ENCODE measurements at places on chromosomes 3 and 15. TPM values are rescaled to one million over a fixed set of nuclear protein-coding genes. Genes with fewer than 3 reads are reported as not detected.

Gene SETMAR
- 39.4 TPM for total RNA-seq

GRCh38 chr3:16884084-16884747, 539 bp upstream of the PLCL2 start:
- no peaks in the 10 kb centered on the region for H3K36me3 ChIP-seq
- H3K4me3 ChIP-seq: peak overlapping the region; percentile 92
- H3K4me1 ChIP-seq: peaks cover 29% of the 10 kb centered on the region
- H3K27me3 ChIP-seq: no peaks in the 10 kb centered on the region
- H3K27ac ChIP-seq: no peak overlapping the region
- peak; percentile 81 for DNase-seq

- H3K4me3 ChIP-seq: no peak overlapping the region
- H3K27ac ChIP-seq: no peak overlapping the region
- no peaks in the 10 kb centered on the region for H3K27me3 ChIP-seq
- DNase-seq: no peak
- peaks cover 6% of the 10 kb centered on the region for H3K4me1 ChIP-seq
- H3K36me3 ChIP-seq: peaks cover 13% of the 10 kb centered on the region
Observed at GRCh38 chr3:45544024-45544716, 50.4 kb upstream of the LIMD1 start.

DNA sequence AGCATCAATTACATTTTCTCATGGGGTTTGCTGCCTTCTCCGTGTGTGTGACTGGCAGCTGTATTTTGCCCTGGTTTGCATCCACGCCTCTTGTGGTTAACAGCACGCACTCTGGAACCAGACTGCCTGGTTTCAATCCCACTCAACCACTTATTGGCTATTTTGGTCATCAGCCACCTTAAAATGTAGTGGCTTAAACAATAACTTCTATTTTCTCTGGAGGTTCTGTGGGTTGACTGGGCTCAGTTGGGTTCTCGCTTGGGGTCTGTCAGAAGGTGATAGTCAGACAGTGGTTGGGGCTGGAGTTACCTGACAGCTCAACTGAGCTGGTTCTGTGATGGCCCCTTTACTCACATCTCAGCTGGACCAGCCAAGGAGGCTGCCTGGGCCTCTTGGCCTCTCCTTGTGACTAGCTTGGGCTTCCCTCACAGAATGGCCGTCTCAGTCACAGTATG, 36.8 kb downstream of the EHD4 start:
- DNase-seq: no peak
- no peak overlapping the region for H3K4me3 ChIP-seq
- no peak overlapping the region for H3K27ac ChIP-seq
- no peaks in the 10 kb centered on the region for H3K27me3 ChIP-seq

- no peak overlapping the region for H3K4me3 ChIP-seq
- H3K27ac ChIP-seq: no peak overlapping the region
- H3K36me3 ChIP-seq: peaks cover 4% of the 10 kb centered on the region
- H3K4me1 ChIP-seq: peaks cover 30% of the 10 kb centered on the region
- no peak for DNase-seq
Observed at GRCh38 chr3:194061421-194062030, 74.4 kb upstream of the HES1 start.

DNA sequence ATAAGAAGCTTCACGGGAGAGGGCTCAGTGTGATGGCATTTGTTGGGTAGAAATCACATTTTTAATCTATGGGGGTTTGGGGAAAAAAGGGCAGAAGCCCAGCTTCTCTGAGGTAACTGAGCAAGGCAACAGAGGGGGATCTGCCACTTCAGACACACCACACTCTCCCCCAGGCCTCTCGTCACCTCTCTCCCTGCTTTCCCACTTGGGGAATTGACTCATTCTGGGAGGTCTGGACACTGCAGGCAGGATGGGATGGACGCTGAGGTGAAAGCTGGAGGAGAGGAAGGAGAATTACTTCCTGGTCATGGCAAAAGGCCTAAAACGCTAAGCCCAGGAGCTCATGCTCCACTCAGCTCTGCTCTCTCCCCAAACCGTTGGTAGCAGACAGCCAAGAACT, 33.2 kb downstream of the MYO5C start:
- no peak for DNase-seq
- H3K4me1 ChIP-seq: peaks cover 50% of the 10 kb centered on the region
- no peaks in the 10 kb centered on the region for H3K27me3 ChIP-seq
- peaks cover 8% of the 10 kb centered on the region for H3K36me3 ChIP-seq
- peak overlapping the region; percentile 76 for H3K4me3 ChIP-seq

DNA sequence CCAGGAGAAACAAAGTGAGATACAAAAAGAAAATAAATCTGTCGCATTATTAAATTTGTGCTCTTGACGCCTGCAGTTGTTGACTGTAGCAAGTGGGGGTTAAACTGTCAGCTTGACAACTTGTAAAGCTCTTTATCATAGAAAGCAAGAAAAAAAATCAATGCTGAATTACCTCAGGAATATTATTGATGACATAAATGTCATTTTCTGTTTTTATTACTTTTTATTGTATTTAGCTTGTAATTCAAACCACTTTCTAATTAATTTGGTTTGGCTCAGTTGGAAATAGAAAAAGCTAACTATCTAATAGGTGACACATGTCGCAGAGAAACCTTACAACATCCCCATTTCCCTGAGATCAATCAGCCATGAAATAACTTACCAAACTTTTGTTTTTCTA, 195.3 kb downstream of the CDIN1 start:
- no peaks in the 10 kb centered on the region for H3K4me1 ChIP-seq
- H3K36me3 ChIP-seq: peaks cover 2% of the 10 kb centered on the region
- no peak overlapping the region for H3K4me3 ChIP-seq
- no peak overlapping the region for H3K27ac ChIP-seq
- DNase-seq: no peak

DNA sequence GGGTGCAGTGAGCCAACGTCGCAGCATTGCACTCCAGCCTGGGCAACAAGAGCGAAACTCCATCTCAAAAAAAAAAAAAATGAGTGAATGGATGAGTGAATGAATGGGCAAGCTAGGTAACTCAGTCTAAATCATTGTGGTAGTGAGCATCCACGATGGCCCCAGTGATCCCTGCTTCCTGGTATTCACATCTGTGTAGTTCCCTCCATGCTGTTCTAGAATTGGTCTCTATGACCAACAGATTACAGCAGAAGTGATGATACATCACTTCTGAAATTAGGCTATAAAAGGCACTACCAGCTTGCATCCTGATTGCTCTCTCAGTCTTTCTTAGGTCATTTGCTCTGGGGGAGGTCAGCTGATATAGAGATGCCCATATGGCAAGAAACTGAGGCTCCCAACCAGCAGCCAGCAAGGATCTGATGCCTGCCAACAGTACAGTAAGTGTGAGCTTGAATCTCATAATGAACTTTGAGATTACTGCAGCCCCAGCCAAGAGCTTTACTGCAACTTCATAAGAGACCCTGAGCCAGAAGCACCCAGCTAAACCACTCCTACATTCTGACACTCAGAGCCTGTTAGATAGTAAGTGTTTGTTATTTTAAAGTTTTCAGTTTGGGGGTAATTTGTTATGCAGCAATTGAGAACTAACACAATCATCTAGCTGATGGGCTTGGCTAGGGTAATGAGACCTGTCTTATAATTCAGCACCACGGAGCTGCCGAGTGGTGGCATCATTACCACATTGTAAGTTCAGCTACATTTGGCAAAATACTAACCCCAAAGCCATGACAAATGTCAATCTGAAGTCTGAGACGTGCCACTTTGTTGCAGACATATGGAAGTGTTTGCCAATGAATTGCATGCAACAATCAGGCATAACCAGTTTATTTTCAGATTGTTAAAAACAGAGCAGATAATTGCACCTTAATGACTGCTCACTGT, 53.0 kb downstream of the KLHL6 start:
- no peak overlapping the region for H3K27ac ChIP-seq
- no peak for DNase-seq
- no peaks in the 10 kb centered on the region for H3K27me3 ChIP-seq
- no peaks in the 10 kb centered on the region for H3K36me3 ChIP-seq
- no peak overlapping the region for H3K4me3 ChIP-seq
- no peaks in the 10 kb centered on the region for H3K4me1 ChIP-seq

Gene LCTL
- total RNA-seq: 2.1 TPM

Gene LNP1
- 6.9 TPM for total RNA-seq

DNA sequence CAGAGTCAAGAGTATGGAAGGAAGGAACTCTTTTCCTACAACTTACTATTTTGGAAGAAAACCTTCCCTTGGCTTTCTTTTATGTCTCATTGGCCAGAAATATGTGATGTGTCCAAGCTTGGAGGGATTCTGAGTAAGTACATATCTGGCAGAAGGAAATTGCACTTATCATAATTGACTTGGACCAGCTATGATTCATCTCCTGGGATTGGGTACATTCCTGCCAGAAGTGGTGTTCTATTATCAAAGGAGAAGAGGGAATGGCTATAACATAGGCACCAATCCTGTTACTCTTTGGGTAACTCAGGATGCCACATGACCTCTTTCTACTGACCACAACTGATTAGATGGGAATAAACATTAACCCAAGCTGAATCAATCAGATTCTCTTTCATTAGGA, 13.5 kb upstream of the DAZL start:
- H3K27me3 ChIP-seq: no peaks in the 10 kb centered on the region
- no peaks in the 10 kb centered on the region for H3K4me1 ChIP-seq
- no peak overlapping the region for H3K4me3 ChIP-seq
- peaks cover 5% of the 10 kb centered on the region for H3K36me3 ChIP-seq

GRCh38 chr15:60411774-60412425, 14.1 kb upstream of the ANXA2 start:
- no peak overlapping the region for H3K27ac ChIP-seq
- no peak overlapping the region for H3K4me3 ChIP-seq
- DNase-seq: no peak
- H3K4me1 ChIP-seq: peaks cover 1% of the 10 kb centered on the region
- no peaks in the 10 kb centered on the region for H3K36me3 ChIP-seq

GRCh38 chr15:75054172-75054897, 30.9 kb downstream of the PPCDC start:
- peaks cover 6% of the 10 kb centered on the region for H3K4me1 ChIP-seq
- DNase-seq: no peak
- H3K36me3 ChIP-seq: no peaks in the 10 kb centered on the region

- no peak overlapping the region for H3K4me3 ChIP-seq
- H3K27me3 ChIP-seq: peaks cover 41% of the 10 kb centered on the region
- DNase-seq: no peak
- H3K4me1 ChIP-seq: peaks cover 3% of the 10 kb centered on the region
Observed at GRCh38 chr15:76150513-76150912, 90.7 kb downstream of the TMEM266 start.

Gene XCR1
- total RNA-seq: not detected

DNA sequence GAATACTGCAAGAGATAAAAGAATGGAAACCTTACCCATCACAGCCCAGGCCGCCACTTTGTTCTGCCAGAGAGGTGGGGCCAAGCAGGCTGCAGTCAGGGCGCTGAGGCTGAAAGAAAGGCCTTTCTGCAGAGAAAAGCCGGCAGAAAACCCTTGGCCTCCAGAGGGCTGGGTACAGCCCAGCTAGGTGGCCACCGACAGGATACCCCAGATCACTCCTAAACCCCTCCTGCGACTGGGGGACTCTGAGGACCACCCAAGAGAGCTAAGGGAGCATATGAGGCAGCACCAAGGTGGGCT, 69.3 kb downstream of the SMAD6 start:
- H3K27ac ChIP-seq: no peak overlapping the region
- peaks cover 56% of the 10 kb centered on the region for H3K4me1 ChIP-seq
- no peaks in the 10 kb centered on the region for H3K27me3 ChIP-seq
- no peak for DNase-seq
- no peak overlapping the region for H3K4me3 ChIP-seq

GRCh38 chr15:77897896-77898406, 179.6 kb downstream of the TBC1D2B start:
- H3K4me3 ChIP-seq: no peak overlapping the region
- no peak for DNase-seq
- H3K27ac ChIP-seq: no peak overlapping the region
- H3K36me3 ChIP-seq: no peaks in the 10 kb centered on the region
- no peaks in the 10 kb centered on the region for H3K27me3 ChIP-seq
- no peaks in the 10 kb centered on the region for H3K4me1 ChIP-seq

DNA sequence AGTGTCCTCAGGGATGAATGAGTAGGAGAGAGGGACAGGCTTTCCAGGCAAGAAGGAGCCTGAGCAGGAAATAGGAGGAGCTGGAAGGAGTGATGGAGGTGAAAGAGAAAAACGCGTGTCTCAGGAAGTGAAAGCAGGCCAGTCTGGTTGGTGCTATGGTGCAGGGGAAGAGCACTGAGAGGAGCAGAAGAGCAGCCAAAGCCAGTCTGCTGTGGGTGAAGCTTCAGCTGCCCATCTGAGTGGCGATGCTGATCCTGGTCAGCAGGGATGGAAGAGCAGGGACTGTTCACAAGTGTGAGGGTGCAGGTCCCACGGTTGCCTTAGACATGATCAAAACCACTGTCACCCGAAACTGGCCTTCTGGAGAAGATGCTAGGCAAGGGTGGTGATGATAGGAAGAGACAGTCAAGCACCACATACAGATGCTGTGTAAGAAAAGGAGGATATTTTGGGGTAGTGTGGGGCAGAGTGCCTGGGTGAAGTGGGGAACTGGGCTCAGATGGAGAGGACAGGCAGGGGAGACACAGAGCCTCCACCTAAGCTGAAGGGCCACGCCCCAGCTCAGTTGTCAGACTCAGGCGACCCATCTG, 5.5 kb upstream of the KY start:
- H3K36me3 ChIP-seq: no peaks in the 10 kb centered on the region
- peaks cover 3% of the 10 kb centered on the region for H3K4me1 ChIP-seq
- H3K27me3 ChIP-seq: peaks cover 30% of the 10 kb centered on the region

DNA sequence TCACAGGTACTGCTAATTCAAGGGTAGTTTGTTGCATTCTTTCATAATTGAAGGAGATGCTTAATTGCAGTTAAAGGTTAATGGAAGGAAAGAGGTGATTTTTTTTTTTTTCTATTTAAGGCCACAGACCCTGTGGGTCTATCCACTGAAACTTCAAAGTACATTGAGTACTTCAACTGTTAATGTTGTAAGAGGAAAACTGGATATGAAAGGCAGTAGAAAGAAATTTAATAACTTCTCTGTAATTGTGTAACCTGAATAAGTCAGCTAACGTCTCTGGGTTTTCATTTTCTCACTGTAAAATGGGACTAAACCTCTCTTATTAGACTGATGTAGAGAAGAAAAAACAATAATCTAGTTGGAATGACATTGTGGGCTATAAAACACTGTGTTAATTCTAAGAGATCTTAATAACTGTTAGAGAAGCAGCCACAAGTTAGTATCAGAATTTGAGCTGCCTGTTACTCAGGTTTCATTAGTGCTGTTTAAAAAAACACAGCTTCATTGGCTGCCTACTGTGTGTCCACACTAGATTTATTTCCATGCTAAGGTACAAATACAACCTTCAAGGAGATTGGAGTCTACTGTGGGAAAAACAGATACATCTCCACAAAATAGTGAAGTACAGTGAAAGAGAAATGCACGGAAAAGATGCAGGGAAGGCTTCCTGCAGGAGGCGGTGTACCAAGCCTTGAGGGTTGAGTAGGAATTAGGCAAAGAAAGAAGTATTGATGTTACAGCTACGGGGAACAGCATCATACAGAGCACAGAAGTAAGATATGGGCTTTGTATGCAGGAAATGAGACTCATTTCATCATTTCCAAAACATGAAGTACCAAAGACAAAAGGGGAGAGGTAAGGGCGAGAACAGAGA, 483.6 kb downstream of the TAFA4 start:
- no peaks in the 10 kb centered on the region for H3K36me3 ChIP-seq
- no peak for DNase-seq

Data from neural crest cell (in vitro differentiated cells).